ENCODE measurements at places on chromosomes 6 and 20. TPM values are rescaled to one million over a fixed set of nuclear protein-coding genes. Genes with fewer than 3 reads are reported as not detected.

Gene SYS1
- 26.4 TPM for total RNA-seq

Gene EPB41L1
- 0.23 TPM for total RNA-seq

Gene RPL10A
- total RNA-seq: 1,580 TPM

Gene CDH26
- 0.56 TPM for total RNA-seq

Gene TGM3
- total RNA-seq: not detected

Gene GPLD1
- 0.39 TPM for total RNA-seq

DNA sequence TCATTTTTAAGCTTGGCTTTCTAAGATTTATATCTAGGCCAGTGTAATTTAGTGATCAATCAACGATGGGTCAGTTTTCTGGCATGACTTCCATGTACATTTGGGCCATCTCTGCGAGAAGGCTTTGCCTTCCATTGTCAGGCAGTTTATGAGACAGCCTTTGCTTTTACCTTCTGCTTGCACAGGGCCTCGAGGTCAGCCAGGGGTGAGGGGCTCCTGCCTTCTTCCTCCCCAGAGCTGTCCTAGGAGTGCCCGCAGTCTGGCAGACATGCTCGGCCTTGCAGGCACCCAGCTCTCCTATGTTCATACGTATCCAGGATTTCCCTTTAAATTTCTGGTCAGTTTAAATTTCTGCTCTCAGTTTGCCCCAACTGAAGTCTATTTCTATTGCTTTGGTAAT, 367.2 kb downstream of the SMOC2 start:
- peaks cover 1% of the 10 kb centered on the region for H3K27me3 ChIP-seq
- DNase-seq: no peak
- H3K4me1 ChIP-seq: no peaks in the 10 kb centered on the region

GRCh38 chr20:57468523-57469417, 56.2 kb downstream of the CTCFL start:
- no peaks in the 10 kb centered on the region for H3K27me3 ChIP-seq
- H3K27ac ChIP-seq: no peak overlapping the region
- no peak for DNase-seq

All from activated T-helper 1 cell treated with anti-CD3 and anti-CD28 coated beads, Interleukin-12 subunit alpha, Interleukin-12 subunit beta, Interleukin-2, Interleukin-4 antibody, amounts not matched to agents 30 ng/mL and 10 ng/mL and 1 ng/mL, durations not matched to agents 14 hours and 24 hours and 36 hours (primary cell).